ENCODE measurements at places on chromosomes 12 and 14. TPM values are rescaled to one million over a fixed set of nuclear protein-coding genes. Genes with fewer than 3 reads are reported as not detected.

The CPNE6 gene
- total RNA-seq, result not detected

The KCNH5 gene
- not detected for total RNA-seq

The MAX gene
- total RNA-seq, result 79.5 TPM

The DCN gene
- total RNA-seq, result not detected

The C1S gene
- 0.38 TPM for total RNA-seq

Measured in endothelial cell of umbilical vein (primary cell).